ENCODE measurements at places on chromosomes 5 and 9.
A peak's percentile ranks its signal among the peaks of the same experiment; 100 is the strongest.

DNA sequence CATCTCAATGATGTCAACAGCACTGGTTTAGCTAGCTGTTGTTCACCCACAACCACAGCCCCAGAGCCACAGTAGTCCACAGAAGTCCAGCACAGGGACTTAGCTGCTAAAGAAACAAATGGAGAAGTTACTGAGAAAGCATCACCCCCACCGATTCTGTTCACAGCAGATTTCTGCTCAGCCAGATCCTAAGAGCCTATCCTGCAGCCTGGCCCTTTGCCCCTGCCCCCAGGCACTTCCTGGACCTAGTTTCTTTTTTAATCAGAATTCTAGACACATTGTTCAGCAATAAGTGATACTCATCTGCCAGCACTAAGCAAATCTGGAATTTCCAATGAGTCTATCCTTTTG is 7.4 kb downstream of the B4GALT1 start:
- peak; percentile 88 for DNase-seq

DNA sequence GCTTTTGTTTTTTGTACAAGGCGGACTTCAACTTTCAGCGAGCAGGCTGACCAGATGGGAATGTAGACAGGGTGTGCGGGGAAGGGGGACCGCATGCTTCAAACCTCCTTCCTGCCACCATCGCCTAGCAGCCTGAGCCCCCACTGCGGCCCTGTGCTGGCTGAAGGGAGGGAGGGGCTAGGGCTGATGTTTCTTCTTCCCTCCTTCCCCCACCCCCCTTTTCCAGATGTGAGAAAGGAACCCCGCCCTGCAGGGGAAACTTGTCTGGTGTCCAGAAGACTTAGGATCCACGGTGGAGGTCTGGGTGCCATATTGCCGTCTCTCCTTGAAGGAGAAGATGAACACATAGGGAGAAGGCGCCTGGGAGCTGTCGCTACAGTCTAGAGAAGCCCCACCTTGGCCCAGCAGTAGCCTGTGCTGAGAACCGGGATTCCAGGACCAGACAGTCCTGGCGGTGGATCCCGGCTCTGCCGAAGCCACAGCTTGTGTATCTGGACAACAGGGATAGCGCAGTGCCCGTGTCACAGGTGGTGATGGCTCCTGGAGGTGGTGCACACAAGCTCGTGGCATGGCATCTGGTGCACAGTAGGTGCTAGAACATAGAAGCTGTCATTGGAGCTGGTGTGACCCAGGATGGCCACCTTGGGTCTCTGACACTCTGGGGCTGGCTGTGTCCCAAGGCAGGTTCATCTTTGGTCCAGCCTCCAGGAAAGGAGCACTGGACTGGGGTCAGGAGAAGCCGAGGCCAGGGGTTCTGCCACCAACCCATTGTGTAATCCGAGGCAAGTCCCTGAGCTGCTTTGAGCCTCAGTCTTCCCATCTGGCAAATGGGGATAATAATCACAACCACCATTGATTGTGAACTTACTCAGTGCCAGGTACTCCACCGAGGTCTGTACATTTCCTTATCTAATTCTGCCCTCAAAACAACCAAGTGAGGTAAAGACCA is 205.6 kb downstream of the C9orf50 start:
- no peak for DNase-seq

- DNase-seq: peak; percentile 68
Observed at GRCh38 chr5:138177941-138178515, 402 bp downstream of the BRD8 start.

DNA sequence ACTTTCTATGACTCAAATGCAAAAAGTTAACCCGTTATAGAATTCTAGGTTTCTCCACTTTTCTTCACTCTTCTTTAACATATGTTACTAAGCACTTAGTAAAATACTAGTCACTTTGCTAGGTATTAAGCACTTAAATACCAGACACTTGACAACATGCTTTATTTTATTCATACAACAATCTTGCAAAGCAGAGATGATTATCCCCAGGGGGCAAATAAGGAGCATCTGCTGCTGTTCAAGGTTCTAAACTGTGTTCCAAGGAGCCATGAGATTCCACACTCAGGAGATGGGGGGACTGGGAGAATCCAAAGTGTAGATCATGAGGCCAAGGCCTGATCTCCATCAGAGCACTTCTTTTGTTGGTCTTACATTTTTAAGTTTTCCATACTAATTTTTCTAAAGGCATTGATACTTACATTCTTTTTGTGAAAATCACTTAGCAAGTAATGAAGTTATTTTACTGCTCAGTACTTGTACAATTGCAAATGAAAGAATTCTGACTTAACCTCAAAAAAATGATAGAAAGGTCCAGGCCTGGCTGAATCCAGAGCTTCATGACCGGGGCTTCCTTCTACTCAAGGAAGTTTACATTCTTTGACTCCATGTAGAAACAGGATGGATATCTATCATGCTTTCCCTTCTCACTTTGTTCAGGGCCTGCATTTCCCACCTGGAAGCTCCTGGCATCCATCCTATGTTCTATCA is 504.4 kb upstream of the WWC1 start:
- peak; percentile 61 for DNase-seq

- DNase-seq: no peak
Observed at GRCh38 chr5:116532762-116533525, 41.7 kb downstream of the SEMA6A start.

DNA sequence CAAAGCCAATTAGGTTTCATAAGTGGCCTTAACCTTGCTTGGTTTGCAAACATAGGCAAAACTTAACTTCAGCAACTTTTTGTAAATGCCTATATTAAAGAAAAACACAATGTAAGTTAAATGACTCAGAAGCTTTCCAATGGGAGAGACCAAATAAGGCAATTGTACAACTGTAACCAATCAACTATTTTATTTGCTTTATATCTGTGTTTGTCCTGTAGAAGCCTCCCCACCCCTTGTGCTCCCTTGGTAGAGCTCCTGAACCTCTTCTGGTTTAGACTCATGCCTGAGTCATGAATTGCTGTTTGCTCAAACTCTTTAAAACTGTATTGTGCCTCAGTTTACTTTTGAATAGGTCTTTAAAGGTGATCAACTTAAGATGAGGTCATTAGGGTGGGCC is 3.0 kb upstream of the C1QTNF3 start:
- peak; percentile 79 for DNase-seq

GRCh38 chr5:154653764-154654485 is 101.3 kb upstream of the LARP1 start:
- DNase-seq: peak; percentile 8

DNA sequence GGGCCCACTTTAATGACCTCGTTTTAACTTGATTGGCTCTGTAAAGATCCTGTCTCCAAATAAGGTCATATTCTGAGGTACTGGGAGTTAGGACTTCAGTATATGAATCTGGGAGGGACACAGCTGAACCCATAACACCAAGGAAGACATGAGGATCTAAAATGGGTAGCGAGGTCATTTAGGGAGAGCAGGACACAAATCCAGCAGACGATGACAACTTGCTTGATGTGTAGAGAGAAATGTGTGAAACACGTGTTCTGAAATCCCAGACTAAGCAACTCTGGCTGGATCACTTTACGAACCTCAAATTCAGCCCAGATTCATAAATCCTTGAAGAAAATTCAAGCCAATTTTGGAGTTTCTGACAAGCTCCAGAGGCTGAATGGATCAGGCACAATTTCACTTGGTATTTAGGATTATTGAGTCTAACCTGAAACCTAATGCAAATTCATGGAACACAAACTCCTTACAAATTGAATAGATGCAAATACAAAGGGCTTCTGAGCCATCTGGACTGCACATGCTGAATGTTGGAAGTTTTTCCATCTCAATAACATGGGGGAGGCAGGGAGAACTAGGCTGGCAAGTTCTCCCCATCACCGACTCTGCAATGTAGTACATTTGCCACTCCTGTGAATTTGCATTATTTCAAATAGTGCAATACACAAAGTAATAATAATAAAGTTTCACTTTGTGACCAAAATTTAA is 74.0 kb upstream of the SLC30A5 start:
- DNase-seq: no peak

DNA sequence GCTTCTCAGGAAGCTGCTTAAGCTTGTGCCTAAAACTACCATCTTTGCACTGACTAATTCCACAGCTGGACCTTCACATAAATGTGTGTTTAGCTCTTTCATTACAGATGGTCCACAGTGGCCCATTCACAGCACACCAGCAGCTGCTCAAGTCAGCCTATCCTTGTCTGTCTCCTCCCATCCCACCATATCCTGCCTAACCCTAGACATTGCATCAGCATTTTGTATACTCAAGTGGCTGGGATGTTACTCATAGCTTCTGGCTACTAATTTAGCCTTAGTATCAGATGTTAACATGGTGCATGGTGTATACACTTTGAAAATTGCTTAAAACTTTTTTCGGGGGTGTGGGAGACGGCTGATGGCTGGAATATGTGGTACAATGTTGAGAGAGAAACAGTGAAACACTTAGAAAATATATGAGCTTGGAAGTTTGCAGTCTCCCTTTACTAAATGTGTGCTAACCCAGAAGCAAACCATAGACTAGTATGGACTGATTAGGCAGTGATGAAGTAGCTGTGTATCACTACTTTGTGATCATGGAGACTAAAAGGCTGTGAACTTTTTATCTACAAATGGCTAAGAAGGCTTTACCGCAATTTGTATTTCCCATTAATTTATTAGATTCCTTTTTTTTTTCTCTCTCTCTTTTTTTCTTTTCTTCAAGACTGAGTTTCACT is 83.1 kb downstream of the JMY start:
- peak; percentile 88 for DNase-seq

- DNase-seq: no peak
Observed at GRCh38 chr5:30183795-30184194, 1009.7 kb upstream of the CDH6 start.

DNA sequence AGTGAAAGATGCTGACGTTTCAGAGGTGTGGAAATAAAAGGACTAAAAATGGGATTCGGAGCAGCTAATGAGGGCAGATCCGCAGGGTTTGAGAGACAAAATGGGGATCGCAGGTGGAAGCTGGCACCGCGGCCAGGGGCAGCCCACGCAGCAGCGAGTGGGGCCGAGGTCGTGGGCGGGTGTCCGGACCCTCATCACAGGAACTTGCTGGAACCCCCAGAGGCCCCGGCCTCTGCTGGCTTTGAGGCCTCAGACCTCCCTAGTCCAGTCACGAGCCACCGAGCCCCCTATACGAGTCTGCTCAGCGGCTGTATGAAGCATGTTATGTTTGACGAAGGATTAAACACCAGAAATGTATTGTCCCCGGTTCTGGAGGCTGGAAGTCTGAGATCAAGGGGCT is 45.8 kb upstream of the FCN1 start:
- DNase-seq: no peak

DNA sequence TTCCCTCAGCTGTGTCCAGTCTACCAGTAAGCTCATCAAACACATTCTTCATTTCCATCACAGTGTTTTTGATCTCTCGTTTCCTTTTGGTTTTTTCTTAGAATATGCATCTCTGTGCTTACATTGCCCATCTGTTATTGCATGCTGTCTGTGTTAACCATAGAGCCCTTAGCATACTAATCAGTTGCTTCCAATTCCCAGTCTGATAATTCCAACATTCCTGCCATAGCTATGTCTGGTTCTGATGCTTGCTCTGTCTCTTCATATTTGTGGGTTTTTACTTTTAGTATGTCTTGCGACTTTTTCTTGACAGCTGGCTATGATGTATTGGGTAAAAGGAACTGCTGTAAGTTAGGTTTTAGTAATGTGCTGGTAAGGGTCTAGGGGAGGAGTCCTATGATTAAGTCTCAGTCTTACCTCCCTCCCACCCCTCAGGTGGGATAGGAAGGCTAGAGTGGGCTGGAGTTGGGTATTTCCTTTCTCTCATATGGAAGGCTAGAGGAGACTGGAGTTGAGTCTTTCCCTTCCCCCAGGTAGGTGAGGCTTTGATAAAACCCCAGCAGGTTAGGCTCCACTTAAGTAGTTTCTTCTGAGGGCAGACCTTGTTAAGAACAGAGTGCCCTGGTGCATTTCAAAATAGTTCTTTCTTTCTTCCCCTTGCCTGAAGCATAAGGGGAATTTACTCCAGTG is 99.1 kb upstream of the RASGRF2 start:
- peak; percentile 21 for DNase-seq

- DNase-seq: no peak
Observed at GRCh38 chr9:27589462-27589861, 16.2 kb upstream of the C9orf72 start.

GRCh38 chr5:109739741-109740728 is 50.3 kb downstream of the MAN2A1 start:
- peak; percentile 42 for DNase-seq

GRCh38 chr5:159419576-159419975 is 89.3 kb upstream of the IL12B start:
- peak; percentile 5 for DNase-seq

DNA sequence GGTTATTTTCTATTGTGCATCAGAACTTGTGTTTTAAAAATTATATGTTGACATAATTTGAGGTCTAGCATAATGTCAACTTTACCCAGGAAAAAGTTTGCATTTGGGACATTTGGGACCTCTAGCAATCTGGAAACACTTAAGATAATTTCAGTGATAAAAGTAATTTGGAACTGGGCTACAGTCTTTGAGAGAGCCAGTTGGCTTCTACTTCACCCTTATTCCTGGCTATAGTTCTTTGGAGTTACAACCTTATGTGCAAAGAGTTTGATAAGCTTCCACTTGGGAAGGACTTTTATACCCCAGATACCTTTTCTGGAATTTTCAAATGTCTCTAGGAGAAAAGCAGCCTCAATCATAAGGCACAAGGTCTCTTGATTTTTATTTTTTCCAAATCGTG is 139.3 kb downstream of the ARRDC3 start:
- no peak for DNase-seq

GRCh38 chr5:51381761-51382474 is 1.3 kb upstream of the ISL1 start:
- DNase-seq: no peak

GRCh38 chr9:99213197-99213596 is 8.5 kb downstream of the ALG2 start:
- DNase-seq: no peak

DNA sequence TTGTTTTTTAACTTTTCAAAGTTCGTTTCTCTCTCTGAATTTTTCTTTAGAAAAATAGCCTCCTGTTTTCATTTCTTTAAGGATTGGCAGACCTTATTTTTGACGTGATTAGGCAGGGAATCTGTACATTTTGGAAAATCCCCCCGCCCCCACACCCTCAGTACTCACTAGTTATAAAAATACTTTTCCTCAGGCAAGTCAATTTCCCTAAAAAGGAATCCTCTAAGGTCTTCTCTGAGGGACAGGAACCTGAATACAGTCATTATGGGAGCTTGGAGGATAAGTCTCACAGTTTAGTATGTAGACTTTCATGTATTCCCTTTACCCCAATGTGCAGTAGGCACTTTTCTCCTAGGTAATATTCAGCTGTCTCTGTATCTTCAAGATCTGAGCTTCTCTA is 3.9 kb upstream of the FER start:
- no peak for DNase-seq

DNA sequence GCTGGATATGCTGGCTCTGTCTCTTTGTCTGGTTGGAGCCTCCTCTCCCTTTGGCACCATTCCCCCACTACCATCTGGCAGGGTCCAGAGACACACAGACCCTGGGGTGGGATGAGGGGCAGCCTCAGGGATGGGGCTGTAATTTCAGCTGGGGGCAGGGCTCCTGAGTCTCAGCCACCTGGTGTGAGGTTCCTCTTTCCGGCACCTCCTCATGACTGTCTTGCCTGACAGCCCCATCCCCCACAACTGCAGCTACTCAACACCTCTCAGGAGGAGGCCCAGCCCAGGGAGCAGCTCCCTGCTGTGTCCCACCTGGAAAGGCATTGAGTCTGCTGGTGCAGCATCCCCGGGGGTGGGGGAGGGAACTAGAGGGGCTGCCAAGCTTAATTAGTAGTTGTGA is 11.7 kb upstream of the RPS14 start:
- no peak for DNase-seq

Measured in GM23248 (cell line).